ENCODE measurements at places on chromosomes 12 and 14.

DNA sequence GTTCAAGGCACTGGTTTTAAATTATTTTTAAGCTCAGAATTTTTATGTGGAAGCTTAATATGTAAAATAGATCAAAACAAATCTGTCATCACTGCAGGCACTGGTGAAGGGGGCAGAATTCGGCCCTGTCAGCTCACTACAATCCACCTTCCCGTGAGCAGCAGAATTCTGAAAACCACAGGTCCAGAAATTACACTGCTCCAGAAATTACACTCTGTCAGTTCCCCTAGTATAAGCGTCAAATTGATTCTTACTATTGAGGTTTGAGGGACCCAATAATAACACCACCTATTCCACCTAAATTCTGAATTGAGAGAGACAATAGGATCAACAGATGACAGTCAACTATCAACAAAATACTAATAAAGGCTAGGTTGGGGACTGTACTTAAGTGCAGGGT lies 245.5 kb downstream of the PHLDA1 start:
- no peak for DNase-seq

DNA sequence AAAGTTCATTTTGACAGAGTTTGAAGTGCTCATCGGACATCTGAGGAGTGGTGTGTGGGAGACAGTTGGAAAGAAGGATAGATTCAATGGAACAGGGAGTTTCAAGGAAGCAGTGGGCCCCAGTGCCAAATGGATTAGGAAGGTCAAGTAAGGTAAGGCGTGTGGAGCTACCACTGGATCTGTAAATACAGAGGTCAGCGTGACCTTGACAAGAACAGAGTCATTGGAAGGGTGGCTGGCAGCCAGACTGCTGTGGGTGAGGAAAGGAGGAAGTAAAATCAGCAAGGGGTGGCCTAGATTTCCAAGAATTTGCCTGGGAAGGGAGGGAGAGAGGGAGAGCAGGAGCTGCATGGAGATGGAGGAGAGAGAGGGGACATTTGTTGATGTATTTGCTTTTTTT lies 68.2 kb upstream of the IGF1 start:
- DNase-seq: no peak

- DNase-seq: no peak
Observed at GRCh38 chr12:38469715-38470114, 153.1 kb downstream of the ALG10B start.

DNA sequence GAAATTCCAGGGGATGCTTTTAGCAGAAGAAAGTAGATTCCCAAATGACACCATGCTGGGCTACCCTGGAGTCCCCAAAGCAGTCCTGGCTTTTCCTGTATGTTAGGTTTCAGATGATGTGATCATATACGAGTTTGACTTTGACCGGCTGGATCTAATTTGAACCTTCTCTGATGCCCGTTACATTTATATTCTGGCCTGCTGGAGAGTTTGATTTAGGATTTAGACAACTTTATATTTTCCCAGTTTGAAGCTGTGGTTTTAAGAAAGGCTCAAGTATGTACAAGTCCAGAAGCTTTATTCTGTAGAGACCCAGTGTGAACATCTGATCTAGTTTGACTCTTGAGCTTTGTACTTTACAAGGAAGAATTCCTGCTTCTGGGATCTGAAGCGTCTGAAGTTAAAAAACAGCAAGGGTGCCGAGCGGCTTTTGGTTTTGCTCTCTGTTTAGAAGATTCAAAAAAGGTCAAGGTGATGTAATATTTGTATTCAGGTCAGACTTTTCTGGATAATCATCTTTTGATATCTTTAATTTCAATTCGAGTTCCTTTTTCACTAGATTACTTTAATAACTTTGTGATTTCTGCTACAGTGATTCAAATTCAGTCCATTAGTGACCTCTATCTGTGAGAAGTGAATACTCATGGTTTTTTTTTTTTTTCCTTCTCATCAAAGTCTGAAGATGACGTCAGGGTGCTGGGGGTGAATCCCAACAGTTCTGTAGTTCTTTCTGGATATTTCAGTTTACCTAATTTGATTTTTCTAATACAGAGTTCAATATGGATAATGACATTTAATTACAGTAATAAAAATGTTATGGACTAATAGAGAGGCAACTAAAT lies 6.3 kb downstream of the FLRT2 start:
- no peak for DNase-seq

Measured in SHP77 (cell line).